ENCODE measurements at places on chromosomes 1 and 21.

- no peak for DNase-seq
Observed at GRCh38 chr1:43349594-43350306, 9.0 kb upstream of the CDC20 start.

- no peak for DNase-seq
Observed at GRCh38 chr1:63524201-63524600, 876 bp downstream of the EFCAB7 start.

DNA sequence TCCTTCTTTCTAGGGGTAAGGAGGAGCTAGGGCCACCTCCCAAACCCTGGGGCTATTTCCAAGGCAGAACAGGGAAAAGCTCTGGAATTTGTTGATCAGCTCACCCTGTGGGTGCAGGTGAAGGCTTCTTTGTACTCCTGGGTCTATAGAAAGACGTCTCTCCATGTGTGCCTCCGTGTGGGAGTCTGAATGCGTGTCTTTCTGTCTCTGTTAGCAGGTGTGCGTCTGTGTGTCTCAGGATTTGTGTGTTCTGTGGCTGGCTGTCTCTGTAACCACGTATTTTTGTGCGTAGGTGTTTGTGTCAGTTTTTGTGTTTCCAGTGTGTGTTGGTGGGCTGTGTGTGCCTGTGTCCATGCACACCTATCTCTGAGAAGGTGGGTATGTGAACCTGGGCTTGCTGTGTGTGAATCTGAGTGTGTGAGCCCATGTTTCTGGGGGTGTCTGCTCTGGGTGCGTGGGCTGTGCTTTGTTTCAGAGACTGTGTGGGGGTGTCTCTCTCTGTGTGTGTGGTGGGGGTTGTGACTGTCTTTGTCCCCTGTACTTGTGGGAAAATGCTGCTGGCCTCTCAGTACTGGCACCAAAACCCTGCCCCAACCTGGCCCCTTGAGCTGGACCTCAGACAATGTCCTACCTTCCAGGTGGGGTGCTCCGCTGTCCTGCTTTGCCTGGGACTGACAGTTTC, 12.7 kb upstream of the ETV3L start:
- no peak for DNase-seq

DNA sequence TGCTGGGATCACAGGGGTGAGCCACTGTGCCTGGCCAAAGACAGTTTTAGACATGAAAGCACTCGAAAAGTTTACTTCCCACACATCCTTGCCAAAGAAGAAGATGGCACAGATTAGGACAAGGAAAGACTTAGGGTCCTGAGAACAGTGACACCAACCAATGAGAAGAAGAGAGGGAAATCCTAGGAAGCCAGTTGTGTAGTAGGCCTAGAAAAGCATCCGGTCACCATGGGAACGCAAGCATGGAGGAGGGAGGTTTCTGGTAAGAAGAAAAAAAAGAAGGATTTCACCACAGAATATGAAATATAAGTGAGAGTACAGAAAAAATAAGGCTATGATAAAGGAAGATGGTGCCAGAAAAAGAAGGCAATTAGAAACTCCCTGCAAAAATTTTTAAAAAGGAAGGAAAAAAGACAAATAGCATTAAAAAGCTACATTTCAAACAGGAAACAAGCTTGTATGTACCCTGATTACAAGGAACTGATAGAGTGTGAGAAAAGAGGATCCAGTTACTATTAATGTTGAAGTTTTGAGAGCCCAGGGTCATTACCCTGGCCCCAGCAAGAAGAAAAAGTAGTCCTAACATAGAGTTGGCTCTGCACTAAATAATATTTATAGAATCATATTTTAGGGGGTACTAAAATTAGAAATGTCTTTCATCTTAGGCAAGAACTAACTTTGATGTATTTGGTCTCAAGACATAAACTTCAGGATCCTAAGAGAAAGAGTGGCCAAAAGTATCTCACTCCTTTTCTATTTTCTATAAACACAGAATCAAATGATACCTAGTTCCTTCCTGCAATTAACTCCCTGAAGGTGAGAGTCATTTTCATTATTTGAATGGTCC, 16.1 kb downstream of the DIPK1A start:
- no peak for DNase-seq

DNA sequence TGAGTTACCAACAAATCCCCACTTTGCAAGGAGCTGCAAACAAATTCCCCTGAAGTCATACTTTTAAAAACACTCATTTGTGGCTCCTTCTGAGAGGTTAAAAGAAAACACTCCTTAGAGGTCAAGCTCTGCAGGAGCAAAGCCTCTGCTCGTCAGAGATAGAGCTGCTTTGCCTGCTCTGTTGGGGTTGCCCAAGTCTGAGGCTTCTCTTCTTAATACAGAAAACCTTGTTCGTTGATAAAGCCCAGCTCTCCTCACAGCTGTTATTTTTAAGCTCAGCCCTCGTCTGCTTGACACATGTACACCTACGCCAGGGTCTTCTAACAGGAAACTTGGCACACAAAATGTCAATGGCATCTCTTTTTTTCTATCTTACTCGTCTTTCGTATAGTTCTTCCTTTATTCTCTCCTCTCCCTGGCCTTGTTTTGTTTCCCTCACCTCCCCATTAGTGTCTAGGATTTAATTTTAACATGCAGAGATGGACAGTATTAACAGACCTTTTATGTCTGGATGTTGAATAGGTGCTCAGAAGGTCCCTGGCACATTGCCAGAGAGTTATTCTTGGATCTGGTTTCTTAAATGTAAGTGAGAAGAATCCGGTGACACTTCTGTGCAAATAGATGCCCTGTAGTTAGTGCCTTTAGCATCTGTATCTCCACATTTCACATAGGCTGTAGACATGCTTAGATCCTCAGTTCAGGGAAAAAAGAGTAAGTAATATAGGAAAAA, 86.0 kb downstream of the LRRC53 start:
- DNase-seq, result no peak
